SK-N-SH (cell line): ENCODE measurements at places on chromosomes 6 and 20. TPM values are rescaled to one million over a fixed set of nuclear protein-coding genes. Genes with fewer than 3 reads are reported as not detected.

DNA sequence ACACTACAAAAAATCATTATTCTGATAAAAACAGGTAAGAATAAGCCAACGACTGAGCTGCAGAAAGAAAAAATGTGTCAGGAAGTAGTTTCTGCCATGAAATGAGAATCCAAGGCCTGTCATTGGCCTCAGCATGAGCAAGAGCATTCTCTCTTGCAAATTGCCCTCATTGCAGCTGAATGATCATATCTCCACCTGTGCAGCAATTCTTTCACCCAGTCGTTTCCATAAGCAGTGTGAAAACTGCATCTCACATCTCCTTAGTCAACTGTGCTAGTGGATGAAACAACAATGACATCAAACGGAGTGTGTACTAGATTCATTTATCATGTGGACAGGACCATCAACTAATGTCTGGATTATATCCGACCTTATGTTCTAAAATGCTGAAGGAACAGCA is 88.2 kb upstream of the STXBP5 start:
- no peak overlapping the region for H3K27ac ChIP-seq
- H3K36me3 ChIP-seq, result no peaks in the 10 kb centered on the region
- DNase-seq, result no peak
- H3K27me3 ChIP-seq, result no peaks in the 10 kb centered on the region
- no peak overlapping the region for H3K4me3 ChIP-seq
- H3K4me1 ChIP-seq, result no peaks in the 10 kb centered on the region

The PACRG gene
- polyA plus RNA-seq, result 0.52 and 0.56 TPM in 2 replicates

DNA sequence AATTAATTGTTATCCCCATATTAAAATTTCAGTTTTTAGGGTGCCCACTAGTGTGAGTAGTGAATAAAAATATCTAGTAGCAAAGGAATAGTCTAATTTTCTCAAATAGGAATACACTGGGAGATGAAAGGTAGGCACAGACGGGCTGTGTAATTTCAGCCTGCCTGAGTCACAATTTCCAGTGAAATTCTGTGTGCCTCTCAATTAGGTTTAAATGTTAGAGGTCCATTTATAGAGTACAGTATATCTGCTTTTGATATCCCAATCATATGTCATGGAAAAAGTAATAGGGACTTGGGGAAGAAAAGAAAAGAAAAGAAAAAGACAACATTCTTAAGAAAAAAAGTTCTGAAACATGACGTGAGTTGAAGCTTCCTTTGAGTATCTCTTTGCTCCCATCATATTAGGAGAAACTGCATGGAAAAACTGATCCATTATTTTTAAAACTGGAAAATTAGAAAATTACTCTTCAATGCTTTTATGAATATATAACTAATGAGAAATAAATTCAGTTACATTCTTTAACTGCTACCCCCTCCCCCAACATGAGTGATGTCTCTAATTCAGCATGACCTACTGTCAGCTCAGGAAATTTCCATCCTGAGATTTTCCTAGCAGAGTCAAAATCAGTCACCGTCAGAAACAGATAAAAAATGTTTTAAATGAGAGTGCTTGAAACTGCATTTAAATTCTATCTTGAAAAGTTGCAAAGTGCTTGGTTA is 473.8 kb upstream of the HSF2 start:
- no peaks in the 10 kb centered on the region for H3K27me3 ChIP-seq
- no peak for DNase-seq
- H3K4me1 ChIP-seq, result no peaks in the 10 kb centered on the region; the same call in 1 of the 2 replicates
- H3K27ac ChIP-seq, result no peak overlapping the region; the same call in 1 of the 2 replicates

The BHLHE23 gene
- not detected in 2 replicates for polyA plus RNA-seq

DNA sequence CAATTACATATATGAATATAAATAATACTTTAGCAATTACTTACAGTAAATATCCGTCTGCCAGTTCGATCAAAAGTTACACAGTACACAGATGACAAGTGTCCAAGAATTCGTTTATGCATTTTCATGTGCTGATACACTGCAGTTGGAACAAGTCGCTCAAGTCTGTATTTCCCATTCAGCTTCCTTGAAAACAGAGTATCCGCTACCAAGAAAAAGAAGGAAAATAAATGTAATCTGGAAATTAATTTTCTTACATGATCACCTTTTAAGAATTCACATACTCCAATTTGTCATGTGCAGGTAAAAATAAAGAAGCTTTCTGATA is 35.3 kb downstream of the PHIP start:
- H3K4me1 ChIP-seq, result no peaks in the 10 kb centered on the region
- peaks cover 63% of the 10 kb centered on the region for H3K36me3 ChIP-seq
- H3K27ac ChIP-seq, result no peak overlapping the region
- no peak overlapping the region for H3K4me3 ChIP-seq
